ENCODE measurements at places on chromosomes 1 and 21.

DNA sequence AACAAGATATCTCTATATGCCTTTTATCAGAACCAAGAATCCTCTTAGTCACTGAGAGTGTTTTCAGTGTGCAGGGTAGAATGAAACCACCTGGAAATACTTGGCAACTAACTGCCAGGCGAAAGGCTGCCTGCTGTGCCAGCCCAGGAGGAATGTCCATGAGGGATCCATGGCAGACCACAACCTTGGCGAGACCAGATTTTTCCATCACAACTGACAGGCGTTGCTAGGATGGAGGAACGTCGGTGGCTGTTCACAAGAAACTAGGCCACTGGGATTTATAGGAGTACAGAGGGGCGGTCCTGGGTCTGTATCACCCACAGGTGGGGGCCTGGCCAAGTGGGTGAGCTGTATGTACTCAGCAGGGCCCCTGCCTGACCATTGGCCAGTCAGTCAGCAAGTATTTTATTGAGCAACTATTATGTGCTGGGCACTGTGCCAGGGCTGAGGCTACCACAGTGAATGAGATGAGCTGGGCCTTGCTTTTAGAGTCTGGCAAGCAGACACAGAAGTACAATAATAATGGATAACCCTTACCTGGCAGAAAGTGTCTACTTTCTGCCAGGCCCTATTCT, 199.4 kb downstream of the FOXD2 start:
- no peak for DNase-seq

DNA sequence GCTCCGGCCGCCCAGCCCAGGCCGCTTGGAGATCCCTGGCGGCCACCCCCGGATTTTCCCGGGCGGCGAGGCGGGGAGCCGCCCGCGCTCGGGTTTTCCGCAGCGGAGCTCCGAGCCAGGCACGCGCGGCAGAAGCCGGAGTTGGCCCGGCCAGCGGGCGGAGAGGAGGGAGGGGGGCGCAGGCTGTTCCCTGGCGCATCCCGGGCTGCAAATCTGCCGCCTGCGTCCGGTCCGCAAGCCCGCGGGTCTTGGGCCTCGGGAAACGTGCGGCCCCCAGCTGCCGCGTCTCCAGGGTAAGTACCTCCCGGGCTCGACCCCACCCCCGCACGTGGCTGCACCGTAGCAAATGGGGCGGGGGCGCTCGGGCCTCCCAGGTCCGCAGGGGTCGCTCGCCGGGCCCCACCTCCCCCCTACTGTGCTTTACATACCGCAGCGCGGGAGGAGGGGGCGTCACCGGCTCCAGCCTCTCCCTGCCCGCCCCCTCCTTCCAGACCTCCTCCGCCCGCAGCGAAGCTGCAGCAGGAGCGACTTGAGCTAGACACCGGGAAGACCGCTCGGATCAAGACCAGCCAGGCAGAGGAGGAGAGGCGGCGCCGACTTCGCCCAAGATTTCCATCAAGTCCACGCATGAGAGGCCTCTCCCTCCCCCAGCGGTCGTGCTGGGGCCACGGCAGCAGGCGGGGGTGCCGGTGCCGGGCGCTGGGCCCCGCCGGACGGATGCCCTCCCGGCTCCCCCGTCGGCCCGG, 1.6 kb downstream of the TMEM200B start:
- DNase-seq: peak; percentile 32

DNA sequence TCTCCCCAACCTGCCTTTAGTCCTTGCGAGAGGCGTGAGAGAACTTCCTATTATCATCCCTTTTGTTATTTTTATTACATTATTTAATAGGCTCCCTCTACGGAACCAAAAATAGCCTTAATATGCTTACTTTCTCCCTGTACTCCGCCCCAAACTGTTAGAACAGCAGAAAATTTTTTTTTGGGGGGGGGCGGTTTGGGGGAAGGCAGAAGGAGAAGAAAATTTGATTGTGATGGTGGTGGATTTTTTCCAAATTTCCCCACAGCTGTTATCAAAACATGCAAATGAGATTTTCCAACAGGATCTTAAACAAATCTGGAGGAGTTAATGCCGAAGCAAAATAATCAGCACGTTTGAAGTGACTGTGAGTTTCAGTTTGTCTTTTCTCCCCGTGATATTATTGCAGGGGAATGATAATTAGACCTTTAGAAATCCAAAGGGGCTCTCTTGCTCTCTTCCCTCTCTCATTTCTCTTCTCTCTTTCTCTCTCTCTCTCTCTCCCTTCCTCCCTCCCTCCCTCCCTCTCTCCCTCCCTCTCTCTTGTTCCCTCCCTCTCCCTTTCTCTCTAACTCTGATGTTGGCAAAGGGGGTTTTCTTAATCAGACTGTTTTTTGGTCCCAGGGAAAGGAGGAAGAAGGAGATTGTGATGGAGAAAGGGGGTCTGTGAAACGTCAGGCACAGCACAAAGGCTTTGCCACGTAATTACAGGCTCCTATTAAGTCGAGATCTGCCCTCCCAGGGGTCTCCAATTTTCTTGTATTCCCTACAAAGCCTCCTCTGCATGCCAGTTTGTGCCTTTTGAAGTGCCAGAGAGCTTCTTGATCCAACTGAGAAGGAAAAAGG, 1.1 kb upstream of the PRRX1 start:
- DNase-seq: no peak

- no peak for DNase-seq
Observed at GRCh38 chr1:47915677-47916353, 81.4 kb downstream of the TRABD2B start.

GRCh38 chr1:201750934-201751333, 78.0 kb upstream of the IPO9 start:
- no peak for DNase-seq

DNA sequence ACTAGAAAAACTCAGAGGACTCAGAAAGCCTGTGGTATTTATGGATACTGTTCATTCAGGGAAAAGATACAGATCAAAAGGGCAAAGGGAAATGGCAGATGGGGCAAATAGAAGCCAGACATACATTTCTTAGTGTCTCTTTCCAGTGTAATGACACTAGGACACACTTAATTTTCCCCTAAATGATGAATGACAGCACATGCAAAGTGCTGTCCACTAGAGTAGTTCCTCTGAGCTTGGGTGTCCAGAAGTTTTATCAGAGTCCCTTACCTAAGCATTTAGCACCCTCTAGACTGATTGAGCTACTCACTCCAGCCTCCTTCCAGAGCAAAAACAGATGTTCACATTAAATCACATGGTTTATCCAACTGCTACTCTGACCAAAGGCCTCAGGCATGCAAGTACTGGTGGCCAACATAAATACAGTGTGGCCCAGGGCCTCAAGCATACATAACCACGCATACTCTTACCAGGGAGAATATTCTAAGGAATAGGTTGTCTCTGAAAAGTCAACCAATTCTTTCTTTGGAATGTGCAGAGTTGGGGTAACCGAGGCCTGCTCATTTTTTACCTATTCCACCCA, 166.9 kb downstream of the NCAM2 start:
- peak; percentile 7 for DNase-seq

DNA sequence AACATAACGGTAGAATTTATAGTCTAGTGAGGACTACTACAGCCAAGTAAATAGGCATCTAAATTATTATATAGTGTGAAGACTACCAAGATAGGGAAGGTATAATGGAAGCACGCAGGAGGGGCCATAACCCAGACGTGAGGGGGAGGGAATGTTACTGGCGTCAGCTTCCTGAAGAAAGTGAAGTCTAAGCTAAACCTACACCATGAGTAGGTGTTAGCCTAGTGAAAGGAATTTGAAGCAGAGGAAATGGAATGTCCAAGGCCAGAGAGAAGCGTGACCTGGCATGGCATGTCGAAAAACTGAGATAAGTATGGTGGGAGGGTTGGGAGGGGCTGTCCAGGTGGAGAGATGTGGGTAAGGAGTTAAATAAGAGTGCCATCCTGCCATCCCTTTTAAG, 140.5 kb downstream of the SLC44A5 start:
- DNase-seq: no peak

- peak; percentile 56 for DNase-seq
Observed at GRCh38 chr1:9687120-9687873, 35.8 kb downstream of the PIK3CD start.

DNA sequence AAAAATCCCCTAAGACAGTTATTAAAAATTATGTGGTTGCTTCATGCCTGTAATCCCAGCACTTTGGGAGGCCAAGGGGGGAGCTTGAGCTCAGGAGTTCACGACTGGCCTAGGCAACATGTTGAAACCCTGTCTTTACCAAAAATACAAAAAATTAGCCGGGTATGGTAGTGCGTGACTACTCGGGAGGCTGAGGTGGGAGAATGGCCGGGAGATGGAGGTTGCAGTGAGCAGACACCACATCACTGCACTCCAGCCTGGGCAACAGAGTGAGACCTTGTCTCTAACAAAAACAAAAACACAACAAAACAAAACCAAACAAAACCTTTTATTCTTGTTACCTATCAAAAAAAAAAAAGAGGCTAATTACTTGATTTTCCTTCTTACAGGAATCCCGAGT, 2.1 kb downstream of the ELK4 start:
- no peak for DNase-seq

DNA sequence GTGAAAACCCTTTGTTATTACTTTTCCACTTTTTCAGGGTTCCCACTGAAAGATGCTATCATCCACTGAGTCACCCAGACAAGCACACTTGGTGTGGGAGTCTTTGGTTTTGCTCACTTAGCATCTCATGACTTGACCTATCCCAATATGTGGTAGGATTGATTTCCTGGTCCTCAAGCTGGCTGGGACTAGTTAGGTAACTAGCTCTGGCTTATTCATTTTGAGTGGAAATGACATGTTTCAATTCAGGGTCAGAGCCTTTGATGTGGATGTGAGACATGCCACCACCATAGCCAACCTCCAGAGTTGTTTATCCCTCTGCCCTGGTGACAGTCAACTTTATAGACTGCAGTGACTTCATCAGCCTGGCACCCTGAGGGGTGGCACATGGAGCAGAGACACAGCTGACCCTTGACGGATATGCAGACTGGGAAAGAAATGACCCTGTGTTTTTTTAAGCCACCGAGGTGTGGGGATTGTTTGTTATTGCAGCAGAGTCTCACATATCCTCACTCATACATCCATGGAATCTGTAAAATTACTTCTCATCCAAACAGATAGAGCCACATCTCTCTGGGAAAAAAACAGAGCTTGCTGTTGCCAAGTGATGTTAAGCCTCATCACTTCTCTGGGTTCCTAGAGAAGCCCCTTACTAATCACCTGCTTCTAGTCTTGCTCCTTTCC, 699.9 kb downstream of the MATN1 start:
- no peak for DNase-seq

DNA sequence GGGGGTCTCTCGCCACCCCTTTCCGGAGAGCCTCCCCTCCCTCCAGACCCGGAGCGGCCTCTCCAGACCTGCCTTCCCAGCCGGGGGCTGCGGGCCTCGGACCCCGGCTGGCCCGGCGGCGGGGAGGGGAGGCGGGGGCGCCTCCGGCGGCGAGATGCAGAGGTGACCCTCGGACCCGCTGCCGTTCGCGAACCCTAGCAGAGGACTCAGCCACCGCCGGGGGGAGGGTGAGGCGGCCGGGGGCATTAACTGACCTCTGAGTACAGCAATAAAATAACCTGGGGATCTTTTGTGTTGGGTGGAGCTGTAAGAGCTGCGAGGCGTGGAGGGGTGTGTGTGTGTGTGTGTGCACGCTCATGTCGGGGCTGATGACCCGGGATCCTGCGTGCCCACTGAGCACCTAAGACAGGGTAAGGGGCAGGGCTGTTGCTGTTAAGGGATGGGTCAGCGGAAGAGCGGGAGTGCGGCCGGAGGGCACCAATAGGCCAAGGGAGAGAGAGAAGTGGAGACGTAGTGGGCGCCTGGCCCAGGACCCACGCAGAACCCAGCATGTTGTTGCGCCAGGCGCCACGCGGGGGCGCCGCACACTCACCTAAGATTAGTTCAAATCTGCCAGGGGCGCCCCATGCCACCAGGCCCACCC, 6.3 kb downstream of the HAPLN2 start:
- DNase-seq: no peak

- DNase-seq: no peak
Observed at GRCh38 chr1:3466366-3467075, 12.1 kb downstream of the ARHGEF16 start.

- no peak for DNase-seq
Observed at GRCh38 chr1:5830771-5831599, 161.2 kb downstream of the NPHP4 start.

- no peak for DNase-seq
Observed at GRCh38 chr1:107939256-107939655, 25.7 kb downstream of the VAV3 start.

DNA sequence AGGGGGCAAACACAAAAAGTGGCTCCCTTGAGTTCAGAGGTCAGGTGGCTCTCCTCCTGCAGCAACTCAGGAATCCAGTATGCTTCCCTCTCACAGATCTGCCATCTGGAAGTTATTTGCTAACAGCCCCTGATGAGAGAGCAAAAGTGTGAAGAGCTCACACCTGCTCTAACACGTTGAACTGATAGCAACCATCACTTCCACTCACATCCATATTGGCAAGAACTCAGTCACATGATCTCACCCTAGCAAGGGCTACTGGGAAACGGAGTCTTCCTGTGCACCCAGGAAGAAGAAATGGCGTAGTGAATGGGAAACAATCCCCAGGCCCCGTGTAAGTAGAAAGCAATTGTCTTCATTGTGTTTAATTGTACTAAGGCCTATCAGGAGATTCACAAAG, 20.7 kb upstream of the SLC45A1 start:
- no peak for DNase-seq

DNA sequence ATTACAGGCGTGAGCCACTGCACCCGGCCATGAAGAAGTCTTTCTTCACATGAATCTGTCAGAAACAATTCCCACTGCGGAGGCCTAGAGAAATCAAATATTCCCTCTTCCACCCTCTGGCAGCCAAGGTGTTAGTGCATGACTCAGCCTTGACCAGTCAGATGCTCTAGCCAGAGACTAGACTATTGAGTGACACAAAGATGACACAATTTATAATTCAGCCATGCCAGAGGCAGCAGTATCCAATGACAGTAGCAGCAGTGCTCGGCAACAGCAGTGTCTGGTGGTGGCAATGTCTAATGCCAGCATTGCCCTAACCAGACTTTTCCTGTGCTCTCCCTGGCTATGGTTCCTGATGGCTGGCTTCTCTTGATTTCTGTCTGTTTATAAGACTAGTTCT, 8.7 kb downstream of the CTXND2 start:
- DNase-seq: no peak

DNA sequence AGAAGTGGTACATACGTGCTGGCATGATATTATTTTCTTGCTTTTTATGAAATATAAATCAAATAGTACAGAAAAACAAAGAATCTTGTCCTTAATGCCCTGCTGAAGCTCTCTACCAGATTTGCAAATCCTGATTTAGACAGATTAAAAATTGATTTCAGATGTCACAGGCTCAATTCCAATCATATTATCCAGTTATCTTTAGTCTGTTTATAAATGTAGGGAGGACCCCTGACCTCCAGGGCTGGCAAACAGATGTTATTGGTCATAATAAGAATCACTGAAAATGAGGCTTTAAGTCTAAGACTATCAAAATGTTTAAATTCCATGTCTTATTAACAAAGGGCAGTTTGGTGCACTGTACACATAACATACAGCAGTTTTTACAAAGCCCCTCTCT, 62.1 kb downstream of the TP53BP2 start:
- no peak for DNase-seq

DNA sequence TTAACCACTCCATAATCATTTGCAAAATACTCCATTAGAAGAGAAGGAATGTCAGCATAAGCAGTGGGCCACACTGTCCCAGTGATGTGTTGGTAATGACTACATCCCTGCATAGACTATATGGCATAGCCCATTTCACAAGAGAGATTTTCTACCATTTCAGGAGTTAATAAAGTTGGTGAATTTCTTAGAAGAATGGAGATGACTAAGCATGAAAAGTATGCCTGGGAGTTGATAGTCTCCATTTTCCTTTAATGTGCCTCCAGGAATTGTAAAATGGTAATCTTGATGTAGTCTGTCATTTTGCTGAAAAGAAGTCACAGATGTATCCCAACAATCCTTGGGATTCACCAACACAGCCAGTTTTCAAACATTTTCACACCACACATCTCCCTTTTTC, 608.8 kb upstream of the CHRM3 start:
- DNase-seq: no peak

Measured in right renal cortex interstitium (tissue), 3 donors.